ENCODE measurements at places on chromosomes 5 and 9.

DNA sequence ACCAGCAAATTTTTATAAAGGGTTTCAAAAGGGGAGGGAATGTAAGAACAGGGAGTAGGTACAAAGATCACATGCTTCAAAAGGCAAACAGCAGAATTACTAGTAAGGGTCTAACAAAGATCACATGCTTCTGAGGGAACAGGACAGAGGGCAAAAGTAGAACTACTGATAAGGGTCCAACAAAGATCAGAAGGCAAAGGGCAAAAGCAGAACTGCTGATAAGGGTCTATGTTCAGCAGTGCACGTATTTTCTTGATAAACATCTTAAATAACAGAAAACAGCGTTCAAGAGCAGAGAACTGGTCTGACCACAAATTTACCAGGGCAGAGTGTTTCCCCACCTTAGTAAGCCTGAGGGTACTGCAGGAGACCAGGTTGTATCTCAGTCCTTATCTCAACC lies 469.5 kb upstream of the PIK3R1 start:
- DNase-seq = no peak

DNA sequence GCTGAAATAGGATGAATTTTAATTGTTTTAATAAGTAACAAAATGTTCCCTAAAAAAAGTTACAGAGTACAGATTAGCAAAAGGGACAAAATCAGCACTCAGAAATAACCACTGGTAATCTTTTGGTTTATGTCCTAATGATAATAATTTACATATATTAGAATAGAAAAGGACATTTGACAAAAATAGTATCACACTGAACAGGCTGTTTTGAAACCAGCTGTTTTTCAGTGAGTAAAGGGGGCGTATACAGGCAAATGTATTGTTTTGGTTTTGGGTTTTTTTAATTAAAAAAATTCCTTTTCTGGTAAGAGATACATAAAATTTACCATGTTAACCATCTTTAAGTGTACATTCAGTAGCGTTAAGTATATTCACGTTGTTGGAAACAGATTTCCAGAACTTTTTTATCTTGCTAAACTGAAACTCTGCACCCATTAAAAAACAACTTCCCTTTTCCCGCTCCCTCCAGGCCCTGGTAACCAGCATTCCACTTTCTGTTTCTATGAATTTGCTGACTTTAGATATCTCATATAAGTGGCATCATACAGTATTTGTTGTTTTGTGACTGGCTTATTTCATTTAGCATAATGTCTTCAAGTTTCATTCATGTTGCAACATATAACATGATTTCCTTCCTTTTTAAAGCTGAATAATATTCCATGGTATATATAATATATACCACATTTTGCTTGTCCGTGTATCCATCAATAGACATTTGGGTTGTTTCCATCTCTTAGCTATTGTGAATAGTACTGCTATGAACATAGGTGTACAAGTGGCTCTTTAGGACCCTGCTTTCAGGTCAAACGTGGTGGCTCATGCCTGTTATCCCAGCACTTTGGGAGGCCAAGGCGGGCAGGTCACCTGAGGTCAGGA lies 20.6 kb upstream of the LARP1 start:
- DNase-seq = no peak

DNA sequence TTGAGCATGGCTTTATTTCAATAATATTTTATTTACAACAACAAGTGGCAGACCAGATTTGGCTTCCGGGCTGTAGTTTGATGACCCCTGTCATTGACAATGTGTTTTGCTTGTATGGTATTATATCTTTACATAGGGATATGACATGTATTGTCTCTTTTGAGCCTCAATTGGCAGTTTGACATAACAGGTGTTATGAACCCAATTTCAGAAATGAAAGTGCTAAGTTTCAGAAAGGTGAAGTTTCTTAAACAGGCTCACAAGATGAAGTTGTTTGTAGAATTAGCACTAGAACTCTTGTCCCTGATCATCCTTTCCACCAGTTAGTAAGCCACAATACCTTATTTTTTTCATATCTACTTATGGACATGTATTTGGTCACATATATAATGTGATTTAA lies 303.0 kb upstream of the GRIA1 start:
- no peak for DNase-seq

GRCh38 chr5:115968770-115969169 lies 6.5 kb downstream of the LVRN start:
- DNase-seq = no peak

DNA sequence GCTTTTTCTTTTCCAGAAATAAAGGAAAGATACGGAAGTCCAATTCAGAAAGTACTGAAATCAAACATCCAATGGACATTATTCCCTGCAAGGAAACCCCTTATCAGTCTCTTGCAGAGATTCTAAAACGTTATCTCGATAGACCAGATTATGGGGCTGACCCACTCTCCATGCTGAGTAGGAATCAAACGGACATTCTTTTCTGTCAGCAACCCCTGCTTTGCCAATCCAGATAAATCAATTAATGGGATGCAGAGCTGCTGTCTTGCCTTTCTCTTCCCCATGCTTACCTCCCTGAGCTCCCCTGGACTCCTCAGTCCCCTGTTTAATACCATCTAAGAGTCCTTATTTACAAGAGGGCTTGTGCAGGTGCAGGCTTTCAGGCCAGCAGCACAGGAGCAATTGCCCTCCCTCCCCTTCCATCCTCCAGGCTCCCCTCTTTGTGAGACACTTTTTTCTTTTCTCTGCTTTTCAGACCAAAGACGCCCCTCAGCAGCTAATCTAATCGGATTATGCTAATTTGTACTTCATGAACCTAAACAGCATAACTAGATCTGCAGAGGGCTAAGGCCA lies 14.2 kb downstream of the TAL2 start:
- DNase-seq = no peak
